Tibial artery (tissue), 4 donors: ENCODE measurements at places on chromosomes 13 and 19.

DNA sequence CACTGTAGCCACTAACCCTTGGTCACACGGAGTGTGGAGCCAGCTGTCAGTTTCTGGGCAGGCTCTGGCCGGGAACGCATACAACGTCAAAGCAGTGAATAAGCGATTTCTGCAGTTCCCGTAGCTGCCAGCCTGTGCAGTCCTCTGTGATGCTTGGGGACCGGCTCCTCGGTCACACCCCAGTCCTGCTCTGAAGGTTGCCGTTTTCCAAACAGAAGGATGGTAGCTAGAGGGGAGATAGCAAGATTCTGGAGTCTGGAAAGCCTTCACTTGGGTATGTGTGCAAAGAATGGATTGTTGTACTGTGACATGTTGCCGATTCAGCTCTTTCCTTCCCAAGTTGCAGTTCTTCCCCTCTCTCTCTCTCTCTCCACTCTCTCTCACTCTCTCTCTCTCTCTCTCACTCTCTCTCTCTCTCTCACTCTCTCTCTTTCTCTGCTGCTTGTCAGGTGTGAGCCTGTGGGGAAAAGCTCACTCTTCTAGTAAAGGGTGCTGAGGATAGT, 38.7 kb upstream of the C1QTNF9 start:
- H3K27ac ChIP-seq = peak overlapping the region; percentile 87
- no peaks in the 10 kb centered on the region for H3K4me1 ChIP-seq
- H3K4me3 ChIP-seq = peak overlapping the region; percentile 45
- no peaks in the 10 kb centered on the region for H3K27me3 ChIP-seq

GRCh38 chr13:46648166-46648607, 95.2 kb downstream of the LRCH1 start:
- DNase-seq = no peak
- H3K36me3 ChIP-seq = no peaks in the 10 kb centered on the region
- no peak overlapping the region for H3K4me3 ChIP-seq
- no peak overlapping the region for H3K27ac ChIP-seq
- H3K4me1 ChIP-seq = peaks cover 13% of the 10 kb centered on the region

DNA sequence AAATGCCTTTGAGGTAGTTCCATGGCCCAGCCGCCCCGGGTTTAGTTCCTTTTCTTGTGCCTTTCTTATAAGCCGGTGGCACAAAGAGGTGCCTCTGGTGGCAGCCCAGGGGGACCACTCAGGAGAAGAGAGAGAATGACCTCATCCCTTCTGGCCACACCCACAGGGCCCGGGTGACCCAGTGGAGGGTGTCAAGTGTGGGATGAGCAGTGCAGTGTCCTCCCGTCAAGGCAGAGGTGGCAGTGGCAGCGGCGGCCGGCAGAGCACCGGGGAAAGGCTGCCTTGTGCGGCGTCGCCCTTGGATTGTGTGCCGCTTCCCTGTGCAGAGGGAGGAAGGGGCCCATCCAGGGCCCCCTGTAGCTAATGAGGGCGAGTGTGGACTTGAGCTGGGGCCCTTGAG, 47.9 kb downstream of the KDM4B start:
- H3K4me1 ChIP-seq = no peaks in the 10 kb centered on the region
- no peaks in the 10 kb centered on the region for H3K27me3 ChIP-seq
- no peak overlapping the region for H3K4me3 ChIP-seq
- H3K36me3 ChIP-seq = peaks cover 16% of the 10 kb centered on the region

DNA sequence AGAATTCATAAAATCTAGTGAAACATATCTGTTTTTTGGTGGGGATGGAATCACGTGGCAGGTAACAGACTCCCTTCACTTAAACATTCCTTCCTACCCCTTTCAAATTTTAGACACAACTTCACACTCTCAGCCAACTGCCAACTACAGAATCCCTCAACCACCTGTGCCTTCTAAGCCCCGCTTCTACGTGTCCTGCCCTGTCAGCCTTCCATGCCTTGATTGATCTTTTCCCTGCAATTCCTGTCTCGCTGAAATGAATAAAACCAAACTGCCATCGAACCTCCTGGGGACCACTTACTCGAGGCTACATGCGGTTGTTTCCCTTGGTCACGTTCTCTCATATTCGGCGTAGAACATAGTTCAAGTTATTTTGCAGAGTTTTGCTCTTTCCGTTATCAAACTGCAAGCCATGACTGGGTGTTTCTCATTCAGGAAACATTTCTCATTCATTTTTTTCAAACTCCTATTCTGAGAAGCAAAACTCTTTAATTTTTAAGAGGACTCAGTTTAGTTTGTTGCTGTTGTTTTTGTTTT, 1.1 kb downstream of the ZNF625 start:
- peak overlapping the region; percentile 87 for H3K4me3 ChIP-seq
- no peak for DNase-seq
- H3K27me3 ChIP-seq = no peaks in the 10 kb centered on the region

GRCh38 chr13:111099290-111099689, 15.8 kb upstream of the ARHGEF7 start:
- DNase-seq = no peak
- no peaks in the 10 kb centered on the region for H3K36me3 ChIP-seq
- H3K4me1 ChIP-seq = no peaks in the 10 kb centered on the region
- no peaks in the 10 kb centered on the region for H3K27me3 ChIP-seq
- H3K27ac ChIP-seq = no peak overlapping the region

GRCh38 chr13:74336546-74336945, 202.3 kb upstream of the KLF12 start:
- no peak overlapping the region for H3K27ac ChIP-seq
- no peaks in the 10 kb centered on the region for H3K27me3 ChIP-seq
- no peaks in the 10 kb centered on the region for H3K36me3 ChIP-seq
- H3K4me1 ChIP-seq = no peaks in the 10 kb centered on the region
- no peak for DNase-seq
- no peak overlapping the region for H3K4me3 ChIP-seq

- no peaks in the 10 kb centered on the region for H3K27me3 ChIP-seq
- H3K27ac ChIP-seq = no peak overlapping the region
- no peaks in the 10 kb centered on the region for H3K4me1 ChIP-seq
- H3K4me3 ChIP-seq = no peak overlapping the region
- no peak for DNase-seq
These were observed 27.1 kb downstream of the PIBF1 start for GRCh38 chr13:72808917-72809500.

DNA sequence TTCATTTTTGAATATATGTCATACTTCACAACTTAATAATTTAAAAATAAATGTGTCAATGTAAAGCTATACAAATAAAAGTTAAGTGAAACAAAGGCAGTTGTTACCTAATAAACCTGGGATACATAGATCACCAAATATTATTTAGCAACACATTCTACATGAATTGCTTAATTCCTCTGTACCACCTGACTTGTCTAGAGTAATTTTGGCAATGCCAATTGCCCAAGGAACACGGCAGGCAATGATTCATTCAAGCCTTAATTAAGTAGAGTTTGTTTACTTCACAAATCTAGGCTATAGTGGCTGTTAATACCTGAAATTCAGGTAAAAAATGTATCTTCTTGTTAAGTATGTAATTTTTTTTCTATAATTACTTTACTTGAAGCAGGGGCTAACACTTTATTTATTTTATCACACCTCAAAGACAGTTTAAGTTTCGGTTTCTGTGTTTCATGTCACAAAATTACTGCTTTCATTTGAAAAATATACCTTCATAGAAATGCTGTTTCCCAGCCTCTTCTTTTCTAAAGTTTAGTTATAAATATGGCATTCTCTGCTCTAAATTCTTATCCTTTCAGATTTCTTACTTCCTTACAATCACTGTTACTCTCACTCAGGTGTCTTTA, 705.7 kb downstream of the SLITRK5 start:
- H3K36me3 ChIP-seq = no peaks in the 10 kb centered on the region
- H3K27me3 ChIP-seq = no peaks in the 10 kb centered on the region
- DNase-seq = no peak
- H3K27ac ChIP-seq = no peak overlapping the region
- no peaks in the 10 kb centered on the region for H3K4me1 ChIP-seq

GRCh38 chr13:74755065-74755464, 620.9 kb upstream of the KLF12 start:
- no peaks in the 10 kb centered on the region for H3K4me1 ChIP-seq
- no peaks in the 10 kb centered on the region for H3K27me3 ChIP-seq
- DNase-seq = no peak
- H3K27ac ChIP-seq = no peak overlapping the region
- no peaks in the 10 kb centered on the region for H3K36me3 ChIP-seq

DNA sequence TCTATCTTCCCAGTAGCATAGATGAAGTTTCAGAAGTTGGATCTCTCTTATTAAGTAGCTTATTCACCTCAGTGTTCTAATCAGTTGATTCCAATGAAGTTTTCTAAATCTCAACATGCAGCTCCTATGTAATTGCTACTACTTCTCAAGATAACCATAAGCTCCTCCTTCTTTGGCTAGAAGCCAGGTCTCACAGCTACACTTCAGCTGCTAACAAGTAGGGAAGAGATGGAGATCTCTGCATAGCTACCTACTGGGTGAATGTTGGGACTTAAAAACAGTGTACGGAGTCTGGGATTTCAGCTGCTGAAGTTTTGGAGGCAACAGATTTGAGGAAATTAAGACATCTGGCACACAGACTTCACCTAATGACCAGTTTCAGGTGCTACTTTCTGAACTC, 661.0 kb downstream of the SLITRK1 start:
- no peak overlapping the region for H3K27ac ChIP-seq
- H3K4me1 ChIP-seq = peaks cover 5% of the 10 kb centered on the region
- H3K4me3 ChIP-seq = no peak overlapping the region
- no peaks in the 10 kb centered on the region for H3K36me3 ChIP-seq
- H3K27me3 ChIP-seq = no peaks in the 10 kb centered on the region

GRCh38 chr13:34254366-34254765, 436.4 kb downstream of the RFC3 start:
- H3K4me1 ChIP-seq = no peaks in the 10 kb centered on the region
- no peak overlapping the region for H3K27ac ChIP-seq
- no peak for DNase-seq
- H3K4me3 ChIP-seq = no peak overlapping the region
- no peaks in the 10 kb centered on the region for H3K27me3 ChIP-seq
- no peaks in the 10 kb centered on the region for H3K36me3 ChIP-seq

GRCh38 chr13:72567566-72567965, 159.9 kb downstream of the MZT1 start:
- no peaks in the 10 kb centered on the region for H3K36me3 ChIP-seq
- no peaks in the 10 kb centered on the region for H3K27me3 ChIP-seq
- H3K4me3 ChIP-seq = no peak overlapping the region

DNA sequence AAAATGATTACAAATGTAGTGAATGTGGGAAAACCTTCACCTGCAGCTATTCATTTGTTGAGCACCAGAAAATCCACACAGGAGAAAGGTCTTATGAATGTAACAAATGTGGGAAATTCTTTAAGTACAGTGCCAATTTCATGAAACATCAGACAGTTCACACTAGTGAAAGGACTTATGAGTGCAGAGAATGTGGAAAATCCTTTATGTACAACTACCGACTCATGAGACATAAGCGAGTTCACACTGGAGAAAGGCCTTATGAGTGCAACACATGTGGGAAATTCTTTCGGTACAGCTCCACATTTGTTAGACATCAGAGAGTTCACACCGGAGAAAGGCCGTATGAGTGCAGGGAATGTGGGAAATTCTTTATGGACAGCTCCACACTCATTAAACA, 9.2 kb downstream of the ZNF548 start:
- no peak for DNase-seq
- H3K27me3 ChIP-seq = no peaks in the 10 kb centered on the region
- no peak overlapping the region for H3K27ac ChIP-seq
- no peak overlapping the region for H3K4me3 ChIP-seq

DNA sequence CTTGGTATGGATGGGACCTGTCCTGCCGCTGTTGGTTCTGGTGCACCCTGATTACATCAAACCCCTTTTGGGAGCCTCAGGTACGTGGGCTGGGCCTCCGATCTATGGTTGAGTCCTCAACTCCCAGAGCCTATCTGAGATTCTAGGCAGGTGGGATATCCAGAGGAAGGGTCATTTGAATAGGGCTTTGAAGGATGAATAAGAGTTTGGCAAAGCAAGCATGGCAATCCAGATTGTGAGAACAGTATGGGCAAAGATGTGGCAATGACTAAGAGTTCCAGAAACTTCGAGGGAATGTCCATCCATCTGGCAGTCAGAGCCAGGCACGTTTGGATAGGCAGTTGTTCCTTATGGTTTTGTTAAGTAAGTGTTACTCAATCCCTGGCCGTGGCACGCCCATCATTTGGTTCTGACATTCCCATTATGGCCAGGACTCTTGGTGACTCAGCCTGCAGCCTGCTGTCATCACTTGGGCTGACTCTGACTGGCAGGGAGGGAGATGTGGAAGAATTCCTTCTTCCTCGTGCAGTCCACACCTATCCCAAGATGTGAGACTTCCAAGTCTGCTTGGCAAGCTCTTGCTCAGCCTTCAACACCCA, 21.5 kb downstream of the CYP4F22 start:
- no peaks in the 10 kb centered on the region for H3K36me3 ChIP-seq
- H3K4me1 ChIP-seq = no peaks in the 10 kb centered on the region

GRCh38 chr19:17312189-17313113, 3.1 kb downstream of the DDA1 start:
- peaks cover 40% of the 10 kb centered on the region for H3K4me1 ChIP-seq
- peaks cover 32% of the 10 kb centered on the region for H3K36me3 ChIP-seq
- H3K27ac ChIP-seq = no peak overlapping the region
- no peak for DNase-seq
- H3K4me3 ChIP-seq = no peak overlapping the region

DNA sequence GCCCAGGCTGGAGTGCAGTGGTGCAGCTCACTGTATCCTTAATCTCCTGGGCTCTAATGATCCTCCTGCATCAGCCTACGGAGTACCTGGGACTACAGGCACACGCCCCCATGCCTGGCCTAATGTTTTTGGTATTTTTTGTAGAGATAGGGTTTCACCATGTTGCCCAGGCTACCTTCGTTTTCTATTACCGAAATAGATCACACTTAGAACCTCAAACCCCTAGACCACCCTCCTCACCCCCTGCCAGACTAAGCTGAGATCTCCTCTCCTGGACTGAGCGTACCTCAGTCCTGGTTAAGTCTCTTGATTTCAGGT, 391 bp downstream of the KLF1 start:
- no peaks in the 10 kb centered on the region for H3K27me3 ChIP-seq
- H3K27ac ChIP-seq = no peak overlapping the region
- H3K36me3 ChIP-seq = no peaks in the 10 kb centered on the region
- H3K4me1 ChIP-seq = no peaks in the 10 kb centered on the region
- H3K4me3 ChIP-seq = no peak overlapping the region
- no peak for DNase-seq

- H3K4me3 ChIP-seq = peak overlapping the region; percentile 95
- DNase-seq = peak; percentile 78
- H3K27me3 ChIP-seq = no peaks in the 10 kb centered on the region
- H3K4me1 ChIP-seq = peaks cover 34% of the 10 kb centered on the region
- peak overlapping the region; percentile 97 for H3K27ac ChIP-seq
These were observed 2.0 kb downstream of the SLC1A5 start for GRCh38 chr19:46786236-46787039.

- H3K4me3 ChIP-seq = no peak overlapping the region
- DNase-seq = no peak
- H3K27me3 ChIP-seq = no peaks in the 10 kb centered on the region
- no peaks in the 10 kb centered on the region for H3K36me3 ChIP-seq
These were observed 31.7 kb downstream of the BRD4 start for GRCh38 chr19:15300533-15301197.
